EL (cell line): ENCODE measurements at places on chromosomes 11 and 22.

DNA sequence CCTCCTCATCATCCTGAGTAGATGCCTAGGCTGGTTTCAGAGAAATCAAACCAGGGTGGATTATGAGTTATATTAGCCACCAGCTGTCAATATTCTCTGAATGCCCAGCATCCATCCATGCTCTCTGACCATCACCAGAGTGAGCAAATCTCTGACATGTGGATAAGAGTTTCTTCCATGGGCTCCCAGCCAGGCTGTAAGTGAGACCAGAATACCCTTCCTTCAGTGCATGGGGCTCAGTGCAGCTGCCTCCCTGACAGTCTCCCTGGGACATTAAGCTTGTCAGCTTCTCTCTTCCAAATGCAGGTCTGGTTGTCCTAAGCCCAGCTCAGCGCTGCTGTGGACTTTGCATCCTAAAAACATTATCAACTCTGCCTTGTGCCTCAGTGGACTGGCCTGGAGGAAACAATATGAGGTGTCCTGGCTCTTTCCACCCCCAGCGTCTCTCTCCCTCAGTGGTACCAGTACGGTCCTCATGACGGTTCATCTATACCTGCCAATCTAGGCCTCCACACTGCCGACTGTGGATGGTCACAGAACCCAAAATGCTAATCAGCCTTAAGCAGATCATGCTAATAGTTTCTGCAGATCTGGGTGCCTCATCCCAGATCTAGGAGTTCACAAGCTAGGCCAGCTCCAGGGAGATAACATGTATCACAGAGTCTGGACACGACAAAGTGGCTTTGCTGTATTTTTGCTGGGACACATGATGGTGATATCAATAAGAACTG lies 41.6 kb upstream of the PRAME start:
- no peak for DNase-seq

DNA sequence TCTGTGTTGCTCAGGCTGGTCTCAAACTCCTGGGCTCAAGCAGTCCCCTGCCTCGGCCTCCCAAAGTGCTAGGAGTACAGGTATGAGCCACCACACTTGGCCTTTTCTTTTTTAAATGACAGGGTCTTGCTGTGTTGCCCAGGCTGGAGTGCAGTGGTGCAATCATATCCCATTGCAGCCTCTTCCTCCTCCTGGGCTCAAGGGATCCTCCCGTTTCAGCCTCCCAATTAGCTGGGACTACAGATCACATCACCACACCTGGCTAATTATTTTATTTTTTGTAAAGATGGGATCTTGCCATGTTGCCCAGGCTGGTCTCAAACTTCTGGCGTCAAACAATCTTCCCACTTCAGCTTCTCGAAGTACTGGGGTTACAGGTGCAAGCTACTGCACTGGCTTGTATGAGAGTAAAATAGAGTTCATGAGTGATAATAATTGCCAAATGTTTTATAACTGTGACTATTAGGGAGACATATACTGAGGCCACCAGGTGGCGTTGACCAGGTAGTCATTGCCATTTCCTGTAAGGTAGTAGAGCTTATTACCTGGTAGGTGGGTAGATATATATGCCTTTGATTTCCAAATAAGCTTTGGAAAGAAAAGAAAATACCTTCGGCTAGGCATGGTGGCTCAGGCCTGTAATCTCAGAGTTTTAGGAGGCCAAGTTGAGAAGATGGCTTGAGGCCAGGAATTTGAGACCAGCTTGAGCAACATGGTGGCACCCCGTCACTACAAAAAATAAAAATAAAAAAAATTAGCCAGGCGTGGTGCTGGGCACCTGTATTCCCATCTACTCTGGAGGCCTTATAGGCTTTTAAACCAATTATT lies 5.4 kb downstream of the FDX1 start:
- DNase-seq: no peak

DNA sequence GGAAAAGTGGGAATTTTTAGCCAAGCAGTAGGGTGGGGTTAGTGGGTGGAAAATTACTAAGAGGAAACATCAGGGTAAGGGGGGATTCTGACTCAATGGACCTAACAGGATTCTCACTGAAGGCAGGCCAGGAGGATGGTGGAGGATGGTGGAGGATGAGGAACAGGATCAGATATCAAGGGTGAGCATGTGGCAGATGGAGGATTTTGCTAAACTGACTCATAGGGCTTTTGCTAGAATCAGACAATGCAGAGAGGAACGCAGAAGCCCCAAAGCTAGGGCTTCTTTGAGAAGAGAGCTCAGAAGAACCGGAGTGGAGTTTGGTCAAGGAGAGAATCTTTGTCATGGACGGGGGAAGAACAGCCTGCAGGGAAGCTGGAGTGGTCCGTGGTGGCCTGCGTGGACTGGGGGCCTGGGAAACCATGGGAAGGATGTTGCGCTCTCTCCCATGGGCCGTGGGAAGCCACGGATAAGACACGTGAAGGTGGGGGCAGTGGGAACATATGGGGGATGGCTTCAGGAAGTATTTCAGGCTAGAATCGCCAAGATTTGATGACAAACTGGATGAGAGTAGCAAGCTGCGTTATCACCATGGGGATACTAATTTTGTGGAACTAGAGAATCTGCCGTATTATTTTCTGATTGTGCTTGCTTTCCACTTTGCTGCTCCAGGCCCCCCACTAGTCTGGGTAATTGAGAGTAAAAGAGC lies 165.2 kb downstream of the LDLRAD3 start:
- DNase-seq: no peak

- DNase-seq: peak; percentile 97
Observed at GRCh38 chr11:3723014-3723708, 52.0 kb upstream of the CHRNA10 start.

GRCh38 chr11:113839842-113840241 lies 35.5 kb downstream of the USP28 start:
- no peak for DNase-seq

GRCh38 chr11:46603704-46604308 lies 10.0 kb upstream of the AMBRA1 start:
- DNase-seq: no peak

- peak; percentile 20 for DNase-seq
Observed at GRCh38 chr11:17720796-17721171, 1.4 kb downstream of the MYOD1 start.

DNA sequence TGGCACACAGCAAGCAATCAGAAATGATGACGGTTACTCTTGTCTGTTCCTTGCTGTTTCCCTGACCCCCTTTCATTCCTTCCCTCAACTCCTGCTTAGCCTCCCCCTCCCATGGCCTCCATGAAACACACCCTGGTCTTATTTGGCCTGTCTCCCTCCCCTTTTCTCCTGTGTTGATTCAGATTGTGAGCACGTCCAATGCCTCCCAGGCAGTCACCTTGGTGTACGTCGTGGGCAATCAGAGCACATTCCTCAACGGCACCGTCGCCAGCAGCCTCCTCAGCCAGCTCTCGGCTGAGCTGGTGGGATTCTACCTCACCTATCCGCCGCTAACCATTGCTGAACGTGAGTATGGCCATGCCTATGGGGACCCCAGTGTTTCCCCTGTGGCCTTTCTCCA lies 141.1 kb downstream of the C11orf91 start:
- no peak for DNase-seq

DNA sequence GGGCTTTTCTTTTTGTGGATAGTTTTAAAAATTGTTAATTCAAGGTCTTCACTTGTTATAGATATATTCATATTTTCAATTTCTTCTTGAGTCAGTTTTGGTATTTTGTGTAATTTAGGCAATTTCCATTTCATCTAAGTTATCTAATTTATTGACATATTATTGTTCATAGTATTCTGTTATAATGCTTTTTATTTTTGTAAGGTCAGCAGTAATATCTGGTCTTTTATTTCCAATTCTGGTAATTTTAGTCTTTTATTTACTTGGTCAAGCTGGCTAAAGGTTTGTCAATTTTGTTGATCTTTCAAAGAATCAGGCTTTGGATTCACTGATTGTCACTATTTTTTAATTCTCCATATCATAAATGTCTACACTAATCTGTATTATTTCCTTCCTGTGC lies 60.1 kb downstream of the HORMAD2 start:
- no peak for DNase-seq

- no peak for DNase-seq
Observed at GRCh38 chr22:38845004-38845740, 1.3 kb upstream of the NPTXR start.

GRCh38 chr22:24587251-24587650 lies 5.6 kb downstream of the LRRC75B start:
- no peak for DNase-seq

DNA sequence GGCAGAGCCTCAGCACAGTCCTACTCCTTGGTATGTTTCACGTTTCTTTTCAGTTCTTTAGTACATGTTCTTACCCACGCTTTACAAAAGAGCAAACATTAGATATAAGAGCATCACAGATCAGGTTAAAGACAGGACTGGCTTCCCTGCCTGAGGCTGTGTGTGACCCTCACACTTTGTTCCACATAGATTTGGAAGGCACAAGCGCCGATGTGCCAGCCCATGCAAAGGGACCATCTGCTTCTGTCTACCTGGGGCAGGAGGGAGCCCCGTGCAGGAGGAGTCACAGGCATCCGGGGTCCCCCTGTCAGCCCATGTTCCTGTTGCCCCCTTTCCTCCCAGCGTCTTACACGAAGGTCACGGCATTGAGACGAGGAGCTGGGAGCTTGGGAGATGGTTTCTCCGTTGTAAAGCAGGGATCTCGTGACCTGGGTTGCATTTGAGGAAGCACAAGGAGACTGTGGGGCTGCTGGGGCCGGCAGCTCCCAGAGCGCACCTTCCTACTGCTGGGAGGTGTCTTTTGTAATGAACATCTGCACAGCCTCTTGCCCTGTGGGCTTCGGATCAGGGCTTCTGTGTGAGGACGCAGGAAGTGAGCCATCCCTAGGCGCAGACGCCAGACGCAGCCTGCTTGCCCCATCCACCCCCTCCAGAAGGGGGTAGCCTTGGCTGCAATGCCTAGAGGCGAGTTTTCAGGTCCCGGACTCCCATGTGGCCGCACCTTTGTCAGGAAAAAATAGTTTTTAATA lies 72.6 kb downstream of the SCN3B start:
- DNase-seq: no peak
